ENCODE measurements at places on chromosomes 16 and 17.
A peak's percentile ranks its signal among the peaks of the same experiment; 100 is the strongest.

- peak; percentile 68 for DNase-seq
- no peaks in the 10 kb centered on the region for H3K36me3 ChIP-seq
- H3K4me1 ChIP-seq: no peaks in the 10 kb centered on the region
- H3K4me3 ChIP-seq: peak overlapping the region; percentile 41
Observed at GRCh38 chr16:85416228-85417109, 196.7 kb upstream of the GSE1 start.

DNA sequence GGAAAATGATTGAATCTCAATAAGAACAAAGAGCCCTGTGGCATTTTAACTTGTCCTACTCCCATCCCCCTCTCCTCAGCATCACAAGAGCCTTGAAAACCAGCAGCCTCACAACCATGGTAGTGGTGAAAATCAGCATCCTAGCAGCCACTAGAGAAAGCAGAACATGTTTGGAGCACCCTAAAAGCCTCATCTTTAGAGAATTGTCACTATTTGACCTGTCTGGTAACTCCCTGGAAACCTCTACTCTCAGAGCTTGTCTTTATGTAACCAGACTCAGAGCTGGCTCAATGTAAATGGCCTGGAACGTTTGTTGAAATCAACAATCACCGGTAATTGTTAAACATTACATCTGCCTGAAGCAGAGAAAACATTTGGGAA is 70.8 kb downstream of the MMD start:
- H3K36me3 ChIP-seq: no peaks in the 10 kb centered on the region
- DNase-seq: no peak
- H3K27me3 ChIP-seq: peaks cover 1% of the 10 kb centered on the region
- H3K4me1 ChIP-seq: peaks cover 2% of the 10 kb centered on the region

- H3K27ac ChIP-seq: no peak overlapping the region
- no peaks in the 10 kb centered on the region for H3K36me3 ChIP-seq
Observed at GRCh38 chr16:30805370-30806169, 18.6 kb upstream of the ZNF629 start.

- DNase-seq: peak; percentile 44
- H3K27me3 ChIP-seq: peaks cover 5% of the 10 kb centered on the region
- no peak overlapping the region for H3K4me3 ChIP-seq
Observed at GRCh38 chr16:86018487-86018886, 119.5 kb downstream of the IRF8 start.

DNA sequence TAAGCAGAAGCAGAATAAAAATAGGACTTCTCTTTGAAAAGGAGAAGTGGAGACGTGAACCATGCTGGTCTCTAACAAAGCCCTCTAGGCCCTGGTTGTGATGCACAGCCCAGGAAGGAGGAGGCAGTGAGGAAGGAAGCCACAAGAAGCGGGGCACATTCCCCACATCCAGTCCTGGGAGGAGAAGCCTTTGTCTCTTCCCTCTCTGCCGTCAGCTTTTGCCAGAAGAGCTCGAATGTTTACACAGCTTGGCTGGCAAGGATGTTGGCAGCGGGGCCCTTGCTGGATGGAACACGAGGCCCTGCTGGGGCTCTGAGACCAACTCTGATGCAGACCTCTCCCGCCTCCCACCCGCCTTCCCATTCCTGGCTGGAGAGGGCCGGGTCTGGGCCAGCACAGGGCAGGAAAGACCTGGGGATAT is 91.3 kb downstream of the MAF start:
- DNase-seq: no peak
- H3K4me1 ChIP-seq: no peaks in the 10 kb centered on the region
- H3K36me3 ChIP-seq: peaks cover 2% of the 10 kb centered on the region
- H3K27ac ChIP-seq: no peak overlapping the region
- H3K4me3 ChIP-seq: no peak overlapping the region
- peaks cover 7% of the 10 kb centered on the region for H3K27me3 ChIP-seq

- H3K4me1 ChIP-seq: no peaks in the 10 kb centered on the region
- H3K27me3 ChIP-seq: no peaks in the 10 kb centered on the region
- H3K27ac ChIP-seq: no peak overlapping the region
- H3K36me3 ChIP-seq: no peaks in the 10 kb centered on the region
- H3K4me3 ChIP-seq: no peak overlapping the region
Observed at GRCh38 chr16:7025616-7026190, 306.9 kb upstream of the RBFOX1 start.

- no peak overlapping the region for H3K4me3 ChIP-seq
- H3K4me1 ChIP-seq: no peaks in the 10 kb centered on the region
- peaks cover 13% of the 10 kb centered on the region for H3K27me3 ChIP-seq
Observed at GRCh38 chr17:43471585-43472160, 12.1 kb upstream of the DHX8 start.
